Left ventricle myocardium inferior (tissue), 1 donor: ENCODE measurements at places on chromosomes 7 and 10. TPM values are rescaled to one million over a fixed set of nuclear protein-coding genes. Genes with fewer than 3 reads are reported as not detected.

HPS1 gene
- total RNA-seq = 31.9 TPM

SLC26A3 gene
- total RNA-seq = 0.33 TPM

CYP2E1 gene
- 1.1 TPM for total RNA-seq

LRRC17 gene
- total RNA-seq = 2.3 TPM

DNA sequence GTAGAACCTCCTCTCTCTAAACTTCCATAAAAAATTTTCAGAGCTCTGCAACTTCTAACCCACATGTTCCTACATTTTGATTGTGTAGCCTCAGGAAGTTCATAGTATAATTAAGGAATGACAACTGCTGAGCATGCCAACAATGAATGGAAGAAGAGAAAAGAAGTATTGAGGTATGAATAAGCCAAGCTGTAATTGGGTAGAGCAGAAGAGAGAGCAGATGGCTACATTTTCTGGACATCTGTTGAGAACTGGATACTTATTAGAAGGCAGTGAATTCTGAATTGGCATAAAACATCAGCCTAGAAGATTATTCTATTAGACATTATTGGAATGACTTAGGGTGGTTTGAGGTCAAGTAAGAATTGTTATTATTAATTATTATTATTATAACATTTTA lies 728.3 kb upstream of the PHF14 start:
- no peak for DNase-seq

DNA sequence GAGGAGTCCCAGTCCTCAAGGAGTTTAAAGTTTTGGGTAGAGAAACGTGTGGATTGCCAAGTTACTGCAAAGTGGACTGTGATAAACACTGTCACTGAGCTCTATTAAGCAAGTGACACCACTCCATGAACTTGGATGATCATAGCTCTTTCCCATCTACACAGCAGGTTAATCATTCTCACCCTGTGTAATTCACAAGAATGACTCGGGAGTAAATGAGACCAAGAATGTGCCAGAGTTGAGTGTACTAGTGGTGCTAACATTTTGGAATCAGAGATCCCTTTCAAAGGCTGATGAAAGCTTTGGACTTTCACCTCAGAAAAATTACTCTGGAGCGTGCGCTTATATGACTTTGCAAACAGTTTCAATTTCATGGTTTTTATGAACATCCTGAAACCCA lies 80.8 kb downstream of the RBM20 start:
- DNase-seq = no peak

DNA sequence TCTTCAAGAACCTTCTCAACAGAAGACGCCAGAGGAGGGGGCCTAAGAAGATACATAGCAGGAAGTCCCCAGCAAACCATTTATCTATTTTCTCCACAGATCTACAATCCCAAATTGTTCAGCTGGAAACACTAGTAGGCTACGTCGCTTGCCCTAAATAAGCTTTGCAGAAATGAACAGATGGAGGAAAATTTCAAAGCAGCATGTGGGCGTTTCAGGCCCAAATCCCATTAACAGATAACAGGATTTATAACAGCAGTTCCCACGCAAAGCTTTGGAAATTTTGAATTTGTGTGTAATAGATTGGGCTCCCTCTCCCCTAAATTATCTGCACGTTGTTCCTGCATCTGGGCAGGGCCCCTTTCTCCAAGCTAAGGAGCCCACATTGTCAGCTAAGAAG lies 60.6 kb upstream of the FRMD4A start:
- no peak for DNase-seq

- no peak for DNase-seq
Observed at GRCh38 chr10:89652806-89653370, 7.8 kb upstream of the PANK1 start.

DNA sequence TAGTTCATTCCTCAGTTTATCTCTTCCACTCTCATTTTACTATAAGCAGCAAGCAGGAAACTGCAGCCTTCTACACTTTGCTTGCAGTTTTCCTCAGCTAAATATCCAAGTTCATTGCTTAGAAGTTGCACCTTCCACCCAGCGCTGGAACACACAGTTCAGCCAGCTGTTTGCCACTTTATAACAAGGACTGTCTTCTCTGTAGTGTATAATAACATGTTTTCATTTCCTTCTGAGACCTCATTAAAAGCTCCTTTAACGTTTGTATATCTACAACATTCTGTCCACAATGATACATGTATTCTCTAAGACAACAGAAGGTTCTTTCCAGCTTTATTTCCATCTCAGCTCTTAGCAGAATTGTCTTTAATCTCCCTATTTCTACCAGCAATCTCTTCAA lies 74.1 kb downstream of the GNAI1 start:
- DNase-seq = no peak

DNA sequence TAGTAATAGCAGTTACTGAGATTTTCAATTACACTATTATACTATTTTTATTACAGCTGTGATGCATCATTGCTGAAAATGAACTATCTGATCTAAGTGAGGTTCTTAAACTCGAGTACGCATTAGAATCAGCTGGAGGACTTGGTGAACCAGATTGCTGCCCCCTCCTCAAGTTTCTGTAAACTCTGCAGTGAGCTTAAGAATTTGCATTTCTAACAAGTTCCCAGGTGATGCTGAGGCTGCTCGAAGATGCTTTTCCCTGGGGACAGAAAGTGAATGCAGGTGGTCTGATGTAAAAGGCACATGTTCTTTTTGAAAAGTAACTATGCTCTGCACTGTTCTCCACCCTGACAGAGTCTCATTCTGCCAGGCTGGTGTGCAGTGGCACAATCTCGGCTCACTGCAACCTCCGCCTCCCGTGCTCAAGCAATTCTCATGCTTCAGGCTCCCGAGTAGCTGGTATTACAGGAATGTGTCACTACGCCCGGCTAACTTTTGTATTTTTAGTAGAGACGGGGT lies 12.5 kb downstream of the RNF133 start:
- DNase-seq = no peak

DNA sequence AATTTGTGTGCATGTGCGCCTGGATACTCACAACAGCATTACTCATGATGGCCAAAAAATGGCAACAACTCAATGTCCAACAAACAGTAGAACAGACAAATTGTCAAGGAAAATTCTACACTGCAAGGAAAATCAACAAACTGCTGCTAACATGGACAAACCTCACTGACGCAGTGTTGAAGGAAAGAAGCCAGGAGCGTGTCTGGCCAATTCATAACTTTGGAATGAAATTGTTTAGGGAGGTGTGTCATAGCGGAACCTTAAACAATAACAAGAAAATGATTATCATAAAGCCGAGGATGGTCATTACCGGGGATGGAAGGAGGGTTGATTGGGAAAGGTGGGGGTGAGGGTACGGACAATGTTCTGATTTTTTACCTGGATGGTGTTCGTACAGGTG lies 29.1 kb downstream of the ALOX5 start:
- DNase-seq = no peak

- no peak for DNase-seq
Observed at GRCh38 chr7:116752305-116753074, 80.5 kb downstream of the MET start.

GRCh38 chr7:45075355-45075644 lies 13.5 kb downstream of the NACAD start:
- no peak for DNase-seq

DNA sequence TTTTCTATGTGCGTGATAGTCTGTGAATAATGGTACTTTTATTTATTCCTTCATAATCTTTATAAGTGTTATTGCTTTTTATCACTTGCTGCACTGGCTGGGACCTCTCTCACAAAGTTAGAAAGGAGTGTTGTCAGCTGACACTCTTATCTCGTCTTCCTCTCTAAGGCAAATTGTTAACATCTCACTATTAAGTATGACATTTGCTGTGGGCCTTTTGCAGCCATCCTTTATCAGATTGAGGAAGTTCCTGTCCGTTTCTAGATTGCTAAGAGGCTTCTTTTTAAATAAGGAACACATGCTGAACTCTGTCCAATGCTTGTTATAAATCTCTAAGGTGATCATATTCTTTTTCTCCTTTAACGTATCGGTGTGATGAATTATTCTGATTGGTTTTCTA lies 27.4 kb upstream of the DIP2C start:
- DNase-seq = no peak

DNA sequence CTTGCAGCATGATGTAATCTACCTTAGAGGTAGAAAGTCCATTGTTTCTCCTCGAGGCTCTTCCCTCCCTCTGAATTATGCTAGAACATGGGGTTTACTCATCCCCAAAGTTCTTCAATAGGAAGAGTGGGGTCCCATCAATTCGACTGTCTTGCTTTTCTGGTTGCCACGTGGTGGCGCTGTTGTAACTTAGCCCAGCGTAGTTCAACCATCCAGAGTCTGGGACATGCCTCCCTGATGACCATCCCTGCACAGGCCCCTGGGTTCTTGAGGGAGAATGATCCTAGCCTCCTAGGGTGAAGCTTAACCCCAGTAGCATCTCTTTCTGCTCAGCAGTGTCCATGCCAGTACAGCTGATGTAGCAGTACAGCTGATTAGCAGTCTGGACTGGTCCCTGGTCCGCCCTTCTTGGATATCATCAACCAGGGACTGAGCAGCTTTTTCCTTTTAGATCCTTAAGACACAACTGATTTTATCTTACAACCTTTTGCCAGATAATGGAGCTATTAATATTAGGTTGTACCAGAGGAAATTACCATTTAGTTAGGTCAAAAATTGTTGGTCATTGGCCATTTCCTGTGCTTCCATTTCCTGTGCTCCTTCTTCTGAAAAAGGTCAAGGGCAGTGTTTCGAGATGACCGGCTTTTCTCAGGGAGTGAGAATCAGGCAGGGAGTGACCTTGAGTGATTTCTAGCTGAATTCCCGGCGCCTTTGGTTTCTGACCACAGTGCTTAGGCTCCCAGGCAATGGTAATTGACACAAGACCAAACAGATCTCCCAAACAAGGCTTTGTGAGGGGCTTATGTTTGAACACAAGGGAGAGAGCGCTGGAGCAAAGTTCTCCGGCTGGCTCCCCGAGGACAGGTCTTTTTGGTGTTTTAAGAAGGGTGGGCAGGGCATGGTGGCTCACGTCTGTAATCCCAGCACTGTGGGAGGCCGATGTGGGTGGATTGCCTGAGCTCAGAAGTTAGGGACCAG lies 65.4 kb downstream of the TACC2 start:
- DNase-seq = peak; percentile 58

GRCh38 chr10:129319934-129320333 lies 147.1 kb upstream of the MGMT start:
- no peak for DNase-seq
